ENCODE measurements at places on chromosomes 4 and X.
A peak's percentile ranks its signal among the peaks of the same experiment; 100 is the strongest.

GRCh38 chrX:110037178-110037577, 34.3 kb downstream of the TMEM164 start:
- DNase-seq, result no peak

- DNase-seq, result no peak
Observed at GRCh38 chr4:6687947-6688878, 5.5 kb upstream of the S100P start.

GRCh38 chr4:66331761-66332160, 661.5 kb upstream of the EPHA5 start:
- DNase-seq, result no peak

DNA sequence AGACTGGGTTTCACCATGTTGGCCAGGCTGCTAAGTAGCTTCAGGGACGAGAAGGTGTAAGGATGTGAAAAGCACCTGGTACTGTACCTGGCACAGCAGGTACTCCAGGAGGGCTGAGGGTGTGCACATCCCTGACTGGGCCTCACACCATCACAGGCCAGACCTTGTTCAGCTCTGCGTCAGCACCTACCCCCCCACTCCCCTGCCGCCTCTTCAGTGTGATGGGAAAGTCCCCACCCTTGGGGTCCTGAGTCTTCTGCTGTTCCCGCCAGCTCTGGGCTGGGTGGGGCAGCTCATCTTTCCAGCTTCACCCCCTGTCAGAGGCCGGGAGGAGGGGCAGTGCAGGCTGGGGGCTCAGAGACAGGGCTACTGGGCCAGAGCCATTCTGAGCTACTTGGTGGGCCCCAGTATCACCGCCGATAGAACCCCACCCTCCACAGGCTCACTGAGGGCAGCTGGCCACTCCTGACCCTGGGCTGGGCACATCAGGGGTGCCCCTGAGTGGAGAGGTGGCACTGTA, 6.7 kb upstream of the SH3BP2 start:
- peak; percentile 83 for DNase-seq

- DNase-seq, result no peak
Observed at GRCh38 chr4:7717946-7718490, 221.6 kb downstream of the AFAP1 start.

- DNase-seq, result no peak
Observed at GRCh38 chr4:116018831-116019230, 905.4 kb upstream of the NDST4 start.

DNA sequence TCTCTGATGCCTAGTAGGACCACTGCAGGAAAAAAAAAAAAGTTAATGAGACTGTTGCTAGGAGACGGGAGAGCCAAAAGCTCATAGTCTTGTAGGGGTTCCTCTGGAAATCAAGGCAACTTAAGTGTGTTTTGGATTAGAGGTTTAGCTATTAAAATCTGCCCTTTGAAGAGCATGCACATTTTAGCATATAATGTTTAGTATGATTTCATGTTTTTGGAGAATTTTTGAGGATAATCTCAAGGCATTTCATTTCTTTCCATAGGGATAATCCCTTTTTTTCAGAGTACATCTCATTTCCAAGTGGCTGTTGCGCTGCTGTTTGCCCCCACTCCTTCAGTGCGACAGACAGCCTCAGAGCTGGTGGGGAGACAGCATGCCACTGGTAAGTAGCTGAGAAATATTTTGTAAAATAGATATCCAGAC, at the start of gene LINC00632:
LINC00632 (plus strand) TSS at position 339 of the 426 bp plus-strand sequence.
- no peak for DNase-seq

DNA sequence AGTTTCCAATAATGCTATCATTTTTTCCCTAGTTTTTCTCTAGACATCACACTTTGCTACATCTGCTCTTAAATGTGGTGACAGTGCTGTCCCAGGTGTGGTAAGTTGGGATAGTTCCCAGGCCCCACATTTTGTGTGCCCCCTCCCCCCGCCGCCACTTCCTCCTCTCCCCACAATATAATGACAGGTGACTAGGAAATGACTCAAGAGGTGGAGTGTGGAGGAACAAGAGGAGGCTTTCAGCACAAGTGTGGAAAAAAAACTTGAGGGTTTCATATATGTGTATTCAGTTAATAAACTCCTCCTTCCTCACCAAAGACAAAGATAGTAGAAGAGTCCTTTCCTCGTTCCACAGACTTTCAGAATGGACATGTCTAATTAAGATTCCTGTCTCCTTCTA, 18.3 kb upstream of the IL21 start:
- no peak for DNase-seq

- DNase-seq, result no peak
Observed at GRCh38 chrX:78659955-78660354, 827 bp upstream of the RTL3 start.

DNA sequence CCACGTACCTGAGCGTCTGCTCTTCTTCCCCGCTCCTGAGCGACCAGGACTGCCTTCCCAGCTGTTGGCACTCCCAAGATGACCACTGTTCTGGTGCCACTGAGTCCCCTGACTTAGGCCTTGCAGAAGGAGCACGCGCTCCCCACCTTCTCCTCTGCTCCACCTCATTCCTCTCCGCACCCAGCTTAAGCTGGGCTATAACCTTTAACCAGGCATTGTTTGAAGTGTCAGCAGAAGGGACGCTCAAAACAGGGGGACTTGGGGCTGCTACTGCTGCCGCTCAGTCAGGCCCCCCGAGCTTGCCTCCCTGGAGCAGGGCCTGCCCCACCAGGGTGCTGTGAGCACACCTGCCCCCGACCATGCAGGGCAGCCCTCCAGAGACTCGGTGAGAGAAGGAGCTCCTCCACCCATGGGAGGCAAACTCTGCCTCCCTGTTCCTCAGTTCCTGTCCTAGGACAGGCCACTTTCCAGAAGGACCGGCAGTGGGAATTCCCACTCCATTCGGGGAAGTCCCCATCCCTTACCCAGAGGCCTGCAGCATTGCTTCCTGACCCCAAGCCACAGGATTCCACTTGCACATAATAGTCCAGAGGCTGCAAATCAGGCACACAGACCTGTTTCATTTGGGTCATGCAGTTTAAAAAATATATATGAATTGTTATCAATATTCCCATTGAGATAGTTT, 99.7 kb upstream of the ENPP6 start:
- no peak for DNase-seq

Measured in activated T-cell treated with anti-CD3 and anti-CD28 coated beads for 4 hours (primary cell).